WERI-Rb-1 (cell line): ENCODE measurements at places on chromosomes 13 and 19.

GRCh38 chr13:111914241-111915103, 152.5 kb upstream of the SOX1 start:
- peak; percentile 1 for DNase-seq

- DNase-seq: no peak
Observed at GRCh38 chr19:29544656-29545360, 19.0 kb downstream of the VSTM2B start.

- DNase-seq: no peak
Observed at GRCh38 chr13:30042891-30043630, 192.6 kb upstream of the UBL3 start.

DNA sequence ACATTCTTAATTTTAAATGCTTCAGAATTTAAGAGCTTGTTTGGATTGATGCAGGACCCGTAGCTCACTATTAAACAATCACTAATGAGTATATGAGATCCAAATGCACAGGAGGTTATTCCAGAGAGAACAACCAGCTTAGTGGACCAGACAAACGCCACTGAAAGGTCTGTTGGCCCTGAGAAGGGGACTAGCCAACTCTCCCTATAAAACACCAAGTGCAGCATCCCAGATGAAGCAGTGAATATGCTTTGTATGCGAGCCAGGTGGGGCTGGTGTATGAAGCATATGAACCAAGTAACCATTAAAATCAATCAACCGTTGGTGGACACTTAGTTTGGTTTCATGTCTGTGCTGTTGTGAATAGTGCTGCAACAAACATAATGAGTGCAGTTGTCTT, 9.8 kb upstream of the LILRB1 start:
- DNase-seq: no peak

DNA sequence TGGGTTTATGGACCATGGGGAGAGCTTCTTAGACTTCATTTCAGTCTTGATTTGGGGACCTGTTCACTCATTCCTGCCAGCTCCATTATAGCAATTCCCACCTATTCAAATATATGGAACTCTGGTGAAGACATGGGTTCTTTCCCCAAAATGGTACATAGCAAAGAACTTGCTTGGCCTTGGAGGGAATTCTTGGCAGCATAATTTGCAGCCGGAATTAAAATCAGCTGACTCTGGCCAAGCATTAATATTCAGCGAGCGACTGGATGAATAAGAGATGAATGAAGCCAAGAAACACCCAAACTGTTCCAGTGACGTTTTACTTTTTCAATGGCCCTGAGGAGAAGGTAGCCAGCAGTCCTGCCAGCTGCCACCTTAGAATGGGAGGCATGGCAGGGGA, 88.4 kb upstream of the SOX1 start:
- DNase-seq: no peak

- DNase-seq: no peak
Observed at GRCh38 chr19:609004-609346, 19.3 kb downstream of the HCN2 start.

GRCh38 chr19:54630782-54631181, 498 bp downstream of the LILRB1 start:
- no peak for DNase-seq

DNA sequence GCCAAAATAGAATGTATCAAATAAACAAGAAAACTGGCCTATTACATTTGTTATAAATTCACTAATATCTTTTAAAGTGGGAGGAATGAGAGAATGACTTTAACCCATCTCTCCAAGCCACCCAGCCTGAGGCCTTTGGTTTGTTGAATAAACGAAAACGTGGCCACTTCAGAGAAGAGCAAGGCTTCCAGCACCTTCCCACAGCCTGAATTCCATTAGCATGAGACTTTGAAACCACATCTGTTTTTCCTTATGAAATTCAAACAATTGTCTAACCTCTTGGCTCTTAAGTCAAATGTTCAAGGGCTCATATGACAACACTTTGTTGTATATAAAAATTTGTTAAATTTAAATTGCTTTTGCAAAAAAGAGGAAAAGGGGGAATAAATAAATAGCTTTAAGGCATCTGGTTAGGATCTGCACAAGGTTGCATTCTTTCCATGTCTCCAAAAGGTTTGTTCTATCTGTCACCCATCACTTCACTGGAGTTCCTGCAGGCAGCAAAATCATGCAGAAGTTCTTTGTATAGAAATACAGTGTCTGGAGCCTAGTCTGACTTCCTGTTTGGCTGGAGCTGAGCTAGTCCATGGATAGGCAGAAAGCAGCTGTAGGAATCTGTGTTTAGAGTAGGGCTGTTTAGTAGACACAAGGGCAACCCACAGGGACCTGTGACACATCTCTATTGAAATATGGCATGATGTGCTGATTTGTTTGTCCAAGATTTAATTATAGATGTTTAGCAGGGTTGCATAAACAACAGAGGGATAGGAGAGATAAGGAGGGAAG, 502.3 kb downstream of the KCTD12 start:
- no peak for DNase-seq

- no peak for DNase-seq
Observed at GRCh38 chr19:16370641-16371391, 46.2 kb downstream of the KLF2 start.

GRCh38 chr13:26618726-26619125, 61.2 kb downstream of the WASF3 start:
- no peak for DNase-seq

- DNase-seq: no peak
Observed at GRCh38 chr13:59710996-59711701, 452.6 kb downstream of the DIAPH3 start.

- no peak for DNase-seq
Observed at GRCh38 chr13:81995316-81995715, 1654.4 kb upstream of the SPRY2 start.

DNA sequence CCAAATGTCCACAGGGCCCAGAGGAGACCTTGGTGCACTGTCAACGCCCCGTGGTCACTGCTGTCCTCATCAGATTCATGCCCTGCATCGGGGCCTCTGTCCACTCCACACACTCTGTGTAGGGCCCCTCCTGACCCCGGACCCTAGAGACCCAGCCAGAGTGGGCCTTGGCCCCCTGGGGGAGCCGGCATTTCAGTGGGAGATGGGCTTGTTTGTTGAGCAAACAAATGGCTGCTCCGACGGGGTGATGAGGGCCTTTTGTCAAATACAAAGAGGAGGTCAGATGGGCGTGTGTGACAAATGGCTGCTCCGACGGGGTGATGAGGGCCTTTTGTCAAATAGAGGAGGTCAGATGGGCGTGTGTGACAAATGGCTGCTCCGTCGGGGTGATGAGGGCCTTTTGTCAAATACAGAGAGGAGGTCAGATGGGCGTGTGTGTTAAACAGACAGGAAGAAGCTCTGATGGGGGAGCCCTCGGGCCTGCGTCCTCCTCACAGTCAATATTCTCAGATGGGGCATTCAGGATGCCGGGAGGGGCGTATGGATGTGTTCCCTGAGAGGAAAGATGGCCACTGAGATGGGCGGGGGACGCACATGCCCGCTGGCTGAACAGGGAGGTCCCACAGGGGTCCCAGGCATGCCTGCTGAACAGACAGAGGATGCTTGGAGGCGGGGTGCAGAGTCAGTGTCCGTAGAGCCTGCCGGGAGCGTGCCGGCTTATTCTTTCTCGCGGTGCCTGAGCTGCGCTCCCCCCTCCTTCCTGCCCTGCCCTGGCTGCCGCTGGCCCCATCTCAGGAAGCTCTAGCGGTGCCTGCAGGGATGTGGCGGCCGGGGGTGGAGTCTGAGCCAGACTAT, 36.3 kb downstream of the SMIM24 start:
- DNase-seq: no peak

DNA sequence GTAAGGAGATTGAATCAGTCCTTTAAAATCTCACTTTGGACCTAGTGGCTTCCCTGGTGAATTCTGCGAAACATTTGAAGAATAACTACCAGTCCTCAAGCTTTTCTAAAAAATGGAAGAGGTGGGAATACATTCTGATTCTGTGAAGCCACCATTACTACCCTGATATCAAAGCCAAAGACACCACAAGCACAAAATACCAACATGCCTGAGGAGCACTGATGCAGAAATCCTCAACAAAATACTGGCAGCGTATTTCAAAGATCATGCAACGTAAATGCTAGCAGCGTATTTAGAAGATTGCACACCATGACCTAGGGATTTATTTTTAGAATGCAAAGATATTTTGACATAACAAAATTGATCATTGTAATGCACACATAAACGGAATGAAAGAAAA, 14.4 kb downstream of the ATP4B start:
- DNase-seq: no peak

DNA sequence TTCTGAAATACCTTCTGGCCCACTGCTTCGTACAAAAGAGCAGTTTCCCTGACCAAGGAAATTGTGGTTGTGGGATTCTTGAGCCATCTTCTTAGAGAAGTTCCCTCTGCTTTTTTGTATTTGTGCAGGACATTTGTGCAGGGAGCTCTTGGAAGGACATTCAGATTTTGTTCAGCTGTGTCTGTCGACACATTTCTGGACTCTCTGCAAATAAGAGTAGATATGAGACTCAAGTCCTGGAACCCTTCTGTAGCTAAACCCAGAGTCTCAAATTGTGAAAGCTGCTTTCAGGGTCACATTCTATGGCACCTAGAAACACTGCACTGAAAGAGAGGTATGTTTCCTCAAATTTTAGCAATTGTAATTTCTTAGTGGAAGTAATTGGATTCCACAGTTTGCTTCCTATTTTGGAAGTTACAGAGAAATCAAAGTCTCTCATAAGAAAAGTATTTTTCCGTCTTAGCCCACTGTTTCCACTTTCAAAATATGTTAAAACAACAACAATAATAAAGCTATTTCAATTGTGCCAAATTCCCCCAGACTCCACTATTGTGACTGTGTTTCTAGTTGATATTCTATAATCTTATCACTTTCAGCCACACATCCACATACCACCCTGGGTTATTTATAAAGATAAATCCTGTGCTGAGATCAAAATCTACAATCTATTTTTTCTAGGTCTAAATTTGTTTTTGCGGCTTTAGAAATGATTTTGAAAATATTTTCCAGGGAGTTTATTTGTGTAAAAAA, 224.0 kb downstream of the COG6 start:
- no peak for DNase-seq

DNA sequence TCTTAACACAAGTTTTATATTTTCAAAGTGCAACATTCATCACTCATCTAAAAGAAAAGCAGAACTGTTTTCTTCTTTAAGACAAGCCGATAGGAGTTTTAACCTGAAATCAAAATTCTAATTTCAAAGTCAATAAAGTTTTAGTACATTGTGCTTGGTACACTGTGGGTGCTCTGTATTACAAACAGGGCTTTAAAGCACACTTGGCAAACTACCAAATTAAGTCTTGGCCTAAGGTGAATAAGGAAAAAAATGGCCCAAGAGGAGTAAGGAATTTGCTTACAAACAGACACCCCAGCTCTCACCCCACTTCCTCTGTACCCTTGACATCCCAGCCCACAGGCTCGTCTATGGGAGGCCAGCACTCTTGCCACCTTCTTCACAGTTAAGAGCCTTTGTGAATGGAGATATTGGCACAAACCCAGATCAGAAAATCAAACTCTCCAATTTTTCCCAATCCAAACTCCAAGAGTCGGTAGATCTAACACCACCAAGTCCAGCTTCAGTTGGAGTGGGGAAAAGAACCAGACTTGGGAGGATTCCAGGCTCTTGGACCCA, 66.0 kb downstream of the ABCC4 start:
- no peak for DNase-seq

- no peak for DNase-seq
Observed at GRCh38 chr13:108769213-108770070, 140.0 kb downstream of the MYO16 start.

DNA sequence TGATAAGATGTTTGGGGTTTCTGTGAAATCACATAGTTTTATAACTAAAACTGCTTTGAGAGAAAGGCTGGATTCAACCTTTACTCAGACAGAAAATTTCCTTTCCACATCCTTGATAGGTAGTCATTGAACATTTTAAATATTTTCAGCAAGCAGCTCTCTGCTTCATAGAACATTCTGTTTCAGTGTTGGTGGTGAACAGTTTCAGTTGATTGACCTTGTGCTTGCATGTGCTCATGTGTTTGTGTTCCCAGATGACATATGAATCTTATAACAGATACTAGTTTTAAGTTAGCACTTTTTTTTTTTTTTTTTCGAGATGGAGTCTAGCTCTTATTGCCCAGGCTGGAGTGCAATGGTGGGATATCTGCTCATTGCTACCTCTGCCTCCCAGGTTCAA, 290.1 kb downstream of the HS6ST3 start:
- DNase-seq: no peak

DNA sequence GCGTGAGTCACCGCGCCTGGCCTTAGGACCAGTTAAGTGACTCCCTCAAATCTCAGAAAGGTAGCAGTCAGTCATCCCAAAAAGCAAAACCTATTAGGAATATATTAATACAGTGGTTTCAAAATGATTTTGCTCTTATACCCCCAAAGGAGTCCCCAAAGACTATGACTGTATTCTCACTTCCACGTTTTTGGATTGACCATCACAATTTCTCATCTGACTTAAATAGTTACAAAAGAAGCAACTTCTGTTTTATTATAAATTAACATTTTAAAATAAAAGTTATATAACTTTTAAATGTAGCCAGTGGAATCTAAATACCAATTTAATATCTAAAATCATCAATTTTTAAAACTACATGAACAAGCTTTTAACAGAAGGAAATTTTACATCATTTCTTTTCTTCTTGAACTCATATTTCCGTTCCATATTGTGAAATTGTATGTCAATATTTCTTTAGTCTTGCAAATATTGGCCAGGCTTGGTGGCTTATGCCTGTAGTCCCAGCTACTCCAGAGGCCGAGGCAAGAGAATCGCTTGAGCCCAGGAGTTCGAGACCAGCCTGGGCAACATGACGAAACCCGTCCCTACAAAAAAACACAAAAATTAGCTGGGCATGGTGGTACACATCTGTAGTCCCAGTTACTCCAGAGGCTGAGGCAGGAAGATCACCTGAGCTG, 1.5 kb upstream of the SPART start:
- DNase-seq: no peak

- DNase-seq: no peak
Observed at GRCh38 chr13:112771877-112772538, 82.2 kb downstream of the ATP11A start.

- DNase-seq: no peak
Observed at GRCh38 chr19:18185538-18185937, 7.5 kb upstream of the MPV17L2 start.

DNA sequence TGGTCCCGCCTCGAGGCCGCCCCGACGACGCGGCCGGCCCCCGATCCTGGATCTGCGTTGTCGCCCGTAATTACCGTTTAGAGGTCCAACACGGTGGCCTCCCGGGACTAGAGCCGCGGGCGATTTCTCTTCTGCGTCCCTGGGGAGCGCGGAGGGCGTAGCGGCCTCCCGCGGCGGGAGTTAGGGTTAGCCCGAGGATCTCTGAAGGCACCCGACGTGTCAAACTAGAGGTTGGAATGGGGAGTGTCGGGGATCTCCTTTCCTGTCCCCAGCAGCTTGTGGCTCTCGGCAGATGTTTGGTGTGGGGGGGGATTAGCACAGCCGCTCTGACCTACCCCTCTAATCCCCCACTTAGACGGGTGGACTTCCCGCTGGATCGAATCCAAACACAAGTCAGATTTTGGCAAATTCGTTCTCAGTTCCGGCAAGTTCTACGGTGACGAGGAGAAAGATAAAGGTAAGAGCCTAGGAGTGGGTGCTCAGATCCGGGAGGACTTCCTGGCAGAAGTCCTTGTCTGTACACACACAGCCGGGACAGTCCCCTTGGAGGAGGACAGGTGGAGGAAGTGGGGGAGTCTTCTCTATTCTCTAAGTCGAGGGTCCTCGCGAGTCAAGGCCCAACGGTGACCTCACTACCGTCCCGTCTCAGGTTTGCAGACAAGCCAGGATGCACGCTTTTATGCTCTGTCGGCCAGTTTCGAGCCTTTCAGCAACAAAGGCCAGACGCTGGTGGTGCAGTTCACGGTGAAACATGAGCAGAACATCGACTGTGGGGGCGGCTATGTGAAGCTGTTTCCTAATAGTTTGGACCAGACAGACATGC, 581 bp downstream of the CALR start:
- DNase-seq: peak; percentile 53

- DNase-seq: no peak
Observed at GRCh38 chr19:17160908-17161307, 54.2 kb upstream of the USE1 start.
